CD14-positive monocyte (primary cell): ENCODE measurements at places on chromosomes 5 and 9. TPM values are rescaled to one million over a fixed set of nuclear protein-coding genes. Genes with fewer than 3 reads are reported as not detected.

The TMC1 gene
- 0.55 TPM for polyA plus RNA-seq

The GALNT10 gene
- polyA plus RNA-seq = 7.3 TPM

The FAM174A gene
- 5.3 and 8.5 TPM in 2 replicates for polyA plus RNA-seq

The SIL1 gene
- polyA plus RNA-seq = 27.9 TPM

The DDX4 gene
- not detected in 2 replicates for polyA plus RNA-seq

GRCh38 chr9:119839888-119840287 lies 470.7 kb upstream of the BRINP1 start:
- no peaks in the 10 kb centered on the region for H3K27me3 ChIP-seq
- H3K27ac ChIP-seq = no peak overlapping the region
- no peak overlapping the region for H3K4me3 ChIP-seq
- H3K4me1 ChIP-seq = no peaks in the 10 kb centered on the region
- DNase-seq = no peak

- no peaks in the 10 kb centered on the region for H3K36me3 ChIP-seq
- DNase-seq = peak; percentile 38
- H3K27ac ChIP-seq = no peak overlapping the region
- peaks cover 27% of the 10 kb centered on the region for H3K4me1 ChIP-seq
- no peaks in the 10 kb centered on the region for H3K27me3 ChIP-seq
Observed at GRCh38 chr5:34494111-34494755, 161.9 kb upstream of the RAI14 start.

- no peaks in the 10 kb centered on the region for H3K4me1 ChIP-seq
- no peak overlapping the region for H3K27ac ChIP-seq
- no peak for DNase-seq
- H3K36me3 ChIP-seq = no peaks in the 10 kb centered on the region
- H3K4me3 ChIP-seq = no peak overlapping the region
Observed at GRCh38 chr5:107878661-107879060, 207.9 kb upstream of the EFNA5 start.

- H3K4me1 ChIP-seq = no peaks in the 10 kb centered on the region
- DNase-seq = no peak
- H3K27me3 ChIP-seq = no peaks in the 10 kb centered on the region
- no peak overlapping the region for H3K27ac ChIP-seq
- H3K4me3 ChIP-seq = no peak overlapping the region
Observed at GRCh38 chr5:102138243-102138653, 157.8 kb downstream of the SLCO4C1 start.

- H3K27ac ChIP-seq = no peak overlapping the region
- H3K36me3 ChIP-seq = no peaks in the 10 kb centered on the region
Observed at GRCh38 chr5:148998174-148998797, 64.6 kb downstream of the SH3TC2 start.

DNA sequence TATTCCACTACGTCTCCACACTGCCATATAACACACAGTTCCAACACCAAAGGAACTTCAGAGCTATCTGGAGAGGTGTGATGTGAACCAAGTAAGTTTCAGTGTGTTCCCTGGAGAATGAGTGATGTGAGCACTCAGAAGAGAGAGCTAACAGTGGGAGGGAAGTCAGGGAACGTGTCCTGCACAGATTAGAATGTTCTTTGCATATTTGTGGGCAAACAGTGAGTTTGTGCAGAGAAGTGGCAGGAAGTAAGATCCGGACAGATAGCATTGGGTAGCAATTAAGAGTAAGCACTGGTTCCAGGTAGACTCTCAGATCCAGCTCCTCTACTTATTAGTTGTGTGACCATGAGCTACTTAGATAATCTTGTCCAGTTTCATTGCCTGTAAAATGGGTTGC lies 206.4 kb downstream of the PDZD2 start:
- H3K4me3 ChIP-seq = no peak overlapping the region
- H3K27ac ChIP-seq = no peak overlapping the region
- no peaks in the 10 kb centered on the region for H3K4me1 ChIP-seq
- H3K27me3 ChIP-seq = no peaks in the 10 kb centered on the region
- no peaks in the 10 kb centered on the region for H3K36me3 ChIP-seq
- no peak for DNase-seq

GRCh38 chr5:140136624-140137023 lies 10.9 kb downstream of the IGIP start:
- no peaks in the 10 kb centered on the region for H3K27me3 ChIP-seq
- no peak overlapping the region for H3K4me3 ChIP-seq
- peaks cover 14% of the 10 kb centered on the region for H3K4me1 ChIP-seq
- DNase-seq = no peak
- no peak overlapping the region for H3K27ac ChIP-seq

GRCh38 chr9:101738566-101739183 lies at the start of gene GRIN3A:
Gene GRIN3A, minus strand, starts transcription at chr9:101738647. Its CDS starts 668 bp downstream, at chr9:101737979.
- H3K27ac ChIP-seq = no peak within 1 kb of the TSS
- no peak within 1 kb of the TSS for H3K4me3 ChIP-seq
- H3K27me3 ChIP-seq = peaks cover 54% of the 10 kb centered on the region

DNA sequence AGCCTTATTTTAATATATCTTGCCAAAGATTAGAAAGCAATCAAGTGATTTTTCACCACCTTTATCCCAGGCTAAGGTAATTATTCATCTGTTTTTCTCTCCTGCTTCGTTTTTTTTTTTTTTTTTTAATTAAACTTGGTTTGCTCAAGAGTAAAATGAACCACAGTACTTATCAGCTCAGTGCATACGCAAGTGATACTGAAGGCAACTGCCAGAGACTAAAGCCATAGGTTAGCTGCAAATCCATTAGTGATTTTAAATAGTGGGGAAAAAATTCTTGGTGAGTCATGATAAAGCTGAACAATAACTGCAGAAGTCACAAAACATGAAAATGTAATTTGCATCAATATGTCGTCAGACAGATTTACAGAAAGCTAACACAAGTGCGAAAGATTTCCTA lies 829.1 kb downstream of the PTPRD start:
- no peak for DNase-seq
- no peak overlapping the region for H3K27ac ChIP-seq
- no peaks in the 10 kb centered on the region for H3K4me1 ChIP-seq
- H3K4me3 ChIP-seq = no peak overlapping the region
- no peaks in the 10 kb centered on the region for H3K27me3 ChIP-seq

DNA sequence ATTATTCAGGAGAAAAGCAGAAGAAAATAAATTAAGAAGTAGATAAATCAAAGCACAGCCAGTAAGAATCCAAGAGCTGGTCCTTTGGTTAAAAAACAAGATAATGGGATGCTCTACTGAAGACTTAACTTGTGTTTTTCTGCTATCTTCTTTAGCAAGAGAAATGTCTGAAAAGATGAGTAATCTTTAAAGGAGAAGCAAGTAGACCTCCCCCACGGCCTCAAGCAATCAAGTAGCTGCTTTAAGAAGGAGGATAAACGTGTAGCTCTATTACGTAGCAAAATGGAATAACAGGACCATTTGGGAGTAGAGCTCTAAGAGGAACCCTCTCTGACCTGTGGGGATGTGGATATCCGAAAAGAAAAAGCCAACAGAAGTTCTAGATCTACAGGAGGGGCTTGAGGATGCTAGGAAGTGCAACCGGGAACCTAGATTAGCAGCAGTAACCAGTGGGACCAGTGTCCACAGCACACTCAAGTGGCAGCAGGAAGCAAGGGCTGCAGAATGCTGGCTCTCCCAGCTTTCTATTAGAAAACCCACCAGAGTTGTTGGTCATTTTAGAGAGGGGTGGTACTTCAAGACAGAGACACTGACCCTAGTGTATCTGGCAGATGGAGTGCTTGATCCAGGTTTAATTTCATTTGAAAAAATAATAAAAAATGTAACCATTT lies 185.4 kb downstream of the GABBR2 start:
- H3K4me3 ChIP-seq = no peak overlapping the region
- no peaks in the 10 kb centered on the region for H3K36me3 ChIP-seq
- no peaks in the 10 kb centered on the region for H3K4me1 ChIP-seq
- no peak for DNase-seq
- H3K27ac ChIP-seq = no peak overlapping the region
- peaks cover 26% of the 10 kb centered on the region for H3K27me3 ChIP-seq

DNA sequence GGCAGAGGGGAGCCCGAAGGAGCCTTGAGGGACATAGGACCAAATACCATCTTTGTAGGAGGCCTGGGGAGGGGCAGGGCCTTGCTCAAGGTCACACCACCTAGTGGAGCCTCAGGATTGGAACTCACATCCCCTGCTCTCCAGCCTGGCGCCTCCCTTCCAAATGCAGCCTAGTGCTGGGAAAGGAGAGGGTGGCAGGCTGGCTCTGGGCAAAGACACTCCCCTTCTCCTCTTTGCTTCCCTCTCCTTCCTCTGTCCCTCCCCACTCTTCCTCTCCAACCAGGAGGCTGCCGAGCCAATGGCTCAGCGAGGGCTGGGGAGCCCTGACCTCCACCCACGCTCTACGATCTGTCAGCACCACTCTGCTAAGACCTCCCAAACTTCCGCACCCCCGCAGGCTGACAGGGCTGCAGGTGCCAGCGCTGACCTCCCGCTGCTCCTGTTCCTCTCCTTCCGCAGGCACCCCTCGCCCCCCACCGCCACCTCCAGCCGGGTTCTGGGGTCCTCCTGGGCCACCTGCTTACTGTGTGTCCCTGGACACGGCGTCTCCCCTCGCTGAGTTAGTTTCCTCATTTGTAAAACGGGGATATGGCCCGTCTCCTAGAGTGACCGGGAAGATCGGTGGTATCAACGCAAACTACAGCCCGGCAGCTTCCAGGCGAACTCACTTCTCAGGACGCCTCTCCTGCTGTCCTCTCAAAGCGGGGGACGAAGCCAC lies 52.9 kb downstream of the C9orf50 start:
- no peak overlapping the region for H3K4me3 ChIP-seq
- peaks cover 29% of the 10 kb centered on the region for H3K27me3 ChIP-seq
- H3K27ac ChIP-seq = no peak overlapping the region
- no peaks in the 10 kb centered on the region for H3K36me3 ChIP-seq

- no peaks in the 10 kb centered on the region for H3K36me3 ChIP-seq
- no peak for DNase-seq
- H3K27me3 ChIP-seq = no peaks in the 10 kb centered on the region
- no peak overlapping the region for H3K27ac ChIP-seq
Observed at GRCh38 chr5:16061163-16061562, 118.4 kb downstream of the MARCHF11 start.

DNA sequence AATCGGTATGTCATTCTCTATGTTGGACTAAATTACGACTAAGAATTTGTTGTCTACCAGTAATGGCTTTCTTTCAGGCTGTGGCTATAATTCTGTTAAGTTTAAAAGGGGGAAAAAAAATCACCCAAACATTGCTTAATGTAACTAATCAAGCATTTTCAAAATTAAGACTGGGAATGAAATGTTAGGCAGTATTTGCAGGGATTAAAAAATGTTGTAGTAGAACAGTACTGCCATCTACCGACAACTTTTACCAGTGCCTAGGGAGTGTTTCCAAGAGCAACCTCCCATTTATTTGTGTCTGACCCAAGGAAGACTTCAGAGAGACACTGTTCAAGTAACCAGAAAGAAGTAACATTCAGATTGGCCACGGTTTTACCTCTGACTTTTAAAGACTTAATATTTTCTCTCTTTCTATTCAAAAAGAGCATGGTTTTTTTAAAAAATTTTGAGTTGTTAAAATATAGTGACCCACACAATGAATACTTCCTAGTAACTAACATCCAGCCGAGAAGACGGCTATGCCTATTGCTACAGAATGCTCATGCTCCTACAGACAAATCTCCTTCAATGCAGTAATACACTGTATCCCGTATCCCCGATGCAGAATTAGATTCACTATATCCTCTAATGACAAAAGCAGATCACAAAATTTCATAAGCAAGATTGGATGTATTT lies 92.4 kb downstream of the ARL15 start:
- DNase-seq = peak; percentile 31
- H3K4me3 ChIP-seq = no peak overlapping the region
- H3K36me3 ChIP-seq = no peaks in the 10 kb centered on the region
- no peak overlapping the region for H3K27ac ChIP-seq
- H3K4me1 ChIP-seq = no peaks in the 10 kb centered on the region
